ENCODE measurements at places on chromosomes 7 and 10. TPM values are rescaled to one million over a fixed set of nuclear protein-coding genes. Genes with fewer than 3 reads are reported as not detected.

PLXDC2 gene
- total RNA-seq: not detected

TMEM196 gene
- total RNA-seq: not detected

GRCh38 chr10:84026821-84027257 lies 112.5 kb upstream of the GHITM start:
- peak; percentile 25 for DNase-seq

SLC26A3 gene
- total RNA-seq: not detected
